Activated CD8-positive, alpha-beta memory T cell treated with anti-CD3 and anti-CD28 coated beads, Interleukin-2, amount 10 ng/mL, durations not matched to agents 7 days and 5 days (primary cell): ENCODE measurements at places on chromosomes 6 and 20. TPM values are rescaled to one million over a fixed set of nuclear protein-coding genes. Genes with fewer than 3 reads are reported as not detected.

- H3K4me1 ChIP-seq = no peaks in the 10 kb centered on the region
- H3K36me3 ChIP-seq = no peaks in the 10 kb centered on the region
- H3K27ac ChIP-seq = no peak overlapping the region
Observed at GRCh38 chr6:92701425-92702096, 717.8 kb downstream of the EPHA7 start.

DNA sequence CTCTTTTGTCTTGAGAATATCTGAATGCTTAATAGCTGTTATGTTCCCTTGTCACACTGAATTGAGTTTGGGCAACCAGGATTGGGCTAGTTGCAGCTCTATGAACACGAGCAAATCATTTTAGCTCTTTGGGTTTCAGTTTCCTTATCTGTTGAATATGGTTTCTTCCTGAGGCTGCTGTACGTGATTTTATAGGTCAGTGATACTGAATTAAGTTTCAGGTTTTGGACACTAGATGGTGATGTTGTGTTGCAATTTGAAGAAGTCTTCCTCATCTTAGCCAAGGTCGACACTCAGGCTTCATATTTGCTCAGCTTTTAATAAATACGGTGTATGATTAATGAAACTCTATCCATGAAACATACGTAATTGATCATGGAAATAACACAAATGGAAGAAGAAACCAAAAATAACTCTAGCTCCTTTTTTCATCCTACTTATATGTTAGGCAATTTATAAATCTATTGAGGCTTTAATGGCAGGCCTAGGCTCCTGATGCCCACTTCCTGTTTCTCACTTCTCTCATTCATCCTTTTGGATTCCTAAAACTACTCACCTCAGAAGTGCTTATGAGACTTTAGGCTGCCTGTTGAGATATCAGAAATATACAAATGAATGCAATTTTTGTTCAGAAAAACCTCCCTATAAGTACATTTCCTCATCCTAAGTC lies 354.1 kb upstream of the MAP3K7 start:
- DNase-seq = no peak
- peaks cover 8% of the 10 kb centered on the region for H3K4me1 ChIP-seq
- H3K27ac ChIP-seq = peak overlapping the region; percentile 8
- no peaks in the 10 kb centered on the region for H3K36me3 ChIP-seq
- no peak overlapping the region for H3K4me3 ChIP-seq
- H3K27me3 ChIP-seq = no peaks in the 10 kb centered on the region

DNA sequence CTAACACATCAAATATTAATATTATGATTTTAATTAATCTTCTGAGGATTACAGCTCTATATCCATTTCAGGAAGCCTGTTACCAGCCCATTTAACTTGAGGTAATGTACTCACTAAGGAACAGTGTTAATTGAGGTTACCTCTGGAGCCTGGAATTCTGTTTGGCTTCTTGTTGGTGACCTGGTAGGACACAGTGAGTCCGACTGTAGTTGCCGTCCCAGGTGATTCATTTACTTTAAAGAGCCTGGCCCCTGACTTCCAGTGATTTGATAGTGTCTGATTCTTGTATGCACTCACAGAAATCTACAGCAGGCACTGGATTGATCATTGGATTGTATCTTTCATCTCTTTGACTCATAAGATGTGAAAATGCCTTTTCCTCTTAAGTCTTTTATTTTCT lies 34.0 kb downstream of the IGF2R start:
- peaks cover 18% of the 10 kb centered on the region for H3K4me1 ChIP-seq
- H3K27ac ChIP-seq = no peak overlapping the region

DNA sequence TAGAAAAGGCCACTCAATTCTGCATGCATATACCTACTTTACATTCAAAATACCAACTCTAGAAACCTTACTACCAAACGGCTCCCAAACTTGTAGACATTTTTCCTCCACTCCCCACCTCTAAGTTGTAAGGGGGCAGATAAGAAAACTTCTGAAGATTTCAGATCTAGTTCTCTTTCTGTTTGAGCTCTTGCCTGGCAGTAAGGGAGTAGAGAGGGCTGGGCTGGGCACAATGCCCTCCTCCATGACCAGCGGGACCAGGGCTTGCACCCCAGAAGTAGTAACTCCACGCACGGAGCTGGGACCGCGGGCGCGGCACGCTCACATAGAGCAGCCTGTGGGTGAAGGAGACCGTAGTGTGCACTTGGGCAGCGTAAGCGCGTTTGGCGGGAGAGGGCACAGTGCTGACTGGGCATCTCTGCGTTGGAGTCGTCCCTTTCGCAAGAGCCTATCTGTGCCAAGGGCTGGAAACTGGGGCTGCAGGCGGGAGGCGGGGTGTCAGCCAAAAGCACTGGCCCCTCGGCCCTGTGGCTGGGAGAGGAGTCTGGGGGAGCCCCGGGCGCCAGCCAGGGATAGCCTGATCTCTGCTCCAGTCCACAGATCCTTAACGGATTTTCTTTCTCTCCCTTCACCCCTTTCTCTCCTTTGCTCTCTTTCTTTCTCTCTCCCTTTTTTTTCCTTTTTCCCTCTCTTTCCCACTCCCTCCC lies 32.4 kb downstream of the PHACTR1 start:
- no peaks in the 10 kb centered on the region for H3K4me1 ChIP-seq
- no peak for DNase-seq
- H3K27ac ChIP-seq = no peak overlapping the region
- peaks cover 3% of the 10 kb centered on the region for H3K36me3 ChIP-seq
- peaks cover 25% of the 10 kb centered on the region for H3K27me3 ChIP-seq
- H3K4me3 ChIP-seq = no peak overlapping the region

DNA sequence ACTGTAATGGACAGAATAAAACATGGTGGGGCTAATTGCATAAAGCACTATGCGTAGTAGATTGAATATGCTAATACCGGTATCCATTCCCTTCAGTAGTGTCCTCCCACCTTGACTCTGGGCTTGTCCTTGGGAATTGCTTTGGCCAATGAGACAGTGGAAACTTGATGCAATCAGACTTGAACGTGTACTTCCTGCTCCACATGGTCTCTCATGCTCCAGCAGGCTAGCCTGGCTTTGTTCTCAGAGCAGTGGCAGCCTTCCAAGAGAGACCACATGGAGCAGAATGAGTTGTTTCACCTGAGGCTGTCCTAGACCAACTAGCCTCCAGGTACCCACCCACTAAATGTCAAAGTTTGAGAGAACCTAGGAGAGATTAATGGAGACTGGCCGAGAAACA lies 37.0 kb upstream of the BTBD3 start:
- H3K36me3 ChIP-seq = no peaks in the 10 kb centered on the region
- no peaks in the 10 kb centered on the region for H3K4me1 ChIP-seq
- no peak overlapping the region for H3K27ac ChIP-seq
- DNase-seq = no peak

- H3K4me3 ChIP-seq = no peak overlapping the region
- no peak overlapping the region for H3K27ac ChIP-seq
- H3K4me1 ChIP-seq = no peaks in the 10 kb centered on the region
- H3K36me3 ChIP-seq = no peaks in the 10 kb centered on the region
- DNase-seq = no peak
- peaks cover 27% of the 10 kb centered on the region for H3K27me3 ChIP-seq
Observed at GRCh38 chr20:48538058-48538825, 289.6 kb downstream of the PREX1 start.

- H3K4me1 ChIP-seq = peaks cover 27% of the 10 kb centered on the region
- H3K36me3 ChIP-seq = peaks cover 1% of the 10 kb centered on the region
- H3K27me3 ChIP-seq = no peaks in the 10 kb centered on the region
- DNase-seq = no peak
- H3K27ac ChIP-seq = peak overlapping the region; percentile 62
Observed at GRCh38 chr20:32510601-32511357, 74.4 kb downstream of the NOL4L start.

DNA sequence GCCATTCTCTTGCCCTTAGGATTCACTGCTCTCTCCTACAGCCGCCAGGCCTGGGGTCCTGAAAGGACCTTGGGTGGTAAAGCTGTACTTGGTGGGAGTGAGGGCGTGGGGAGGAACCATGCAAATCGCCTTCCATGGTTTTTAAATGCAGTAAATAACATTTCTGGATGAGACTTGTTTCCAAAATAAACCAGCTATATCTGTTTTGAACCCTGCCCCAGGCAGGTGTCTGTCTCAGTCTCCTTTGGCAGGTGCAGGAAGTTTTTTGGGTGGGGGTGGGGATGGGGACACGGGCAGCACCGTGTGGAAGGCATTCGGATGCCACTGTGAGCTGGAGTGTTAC lies 14.3 kb downstream of the ITPA start:
- no peaks in the 10 kb centered on the region for H3K27me3 ChIP-seq
- H3K27ac ChIP-seq = no peak overlapping the region
- no peak for DNase-seq
- H3K4me1 ChIP-seq = peaks cover 7% of the 10 kb centered on the region
- H3K36me3 ChIP-seq = peaks cover 4% of the 10 kb centered on the region
- H3K4me3 ChIP-seq = no peak overlapping the region

- peak overlapping the region; percentile 72 for H3K27ac ChIP-seq
- DNase-seq = no peak
- peak overlapping the region; percentile 30 for H3K4me3 ChIP-seq
- H3K27me3 ChIP-seq = peaks cover 2% of the 10 kb centered on the region
- H3K4me1 ChIP-seq = peaks cover 51% of the 10 kb centered on the region
Observed at GRCh38 chr6:45678285-45678607, 300.5 kb upstream of the SUPT3H start.

DNA sequence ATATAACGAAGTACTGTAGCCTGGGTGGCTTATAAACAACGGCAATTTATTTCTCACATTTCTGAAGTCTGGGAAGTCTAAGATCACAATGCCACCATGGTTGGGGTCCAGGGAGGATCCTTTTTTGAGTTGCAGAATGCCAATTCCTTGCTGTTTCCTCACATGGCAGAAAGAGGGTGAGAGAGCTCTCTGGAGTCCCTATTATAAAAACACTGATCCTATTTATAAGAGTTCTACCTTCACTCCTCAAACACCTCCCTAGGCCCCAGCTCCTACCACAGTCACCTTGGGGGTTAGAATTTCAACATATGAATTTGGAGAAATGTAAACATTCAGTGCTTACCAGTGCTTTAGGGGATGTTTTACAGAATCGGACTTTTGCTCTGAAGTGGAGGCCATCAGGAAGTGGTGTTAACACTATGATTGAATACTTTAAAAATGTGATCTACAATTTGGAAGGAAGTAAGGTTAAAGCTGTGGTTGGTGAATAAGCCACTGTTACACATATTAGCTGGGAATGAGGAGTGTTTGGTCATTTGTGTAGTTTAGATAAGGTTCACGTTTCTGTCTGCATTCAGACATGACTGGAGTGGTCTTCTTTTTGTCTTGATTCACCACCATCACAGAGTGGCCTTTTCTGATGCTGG lies 79.9 kb upstream of the SPTLC3 start:
- no peak overlapping the region for H3K27ac ChIP-seq
- H3K4me1 ChIP-seq = peaks cover 8% of the 10 kb centered on the region
- H3K27me3 ChIP-seq = peaks cover 4% of the 10 kb centered on the region
- DNase-seq = no peak

Gene VWA7
- total RNA-seq = 5.7 TPM

Gene RBBP8NL
- not detected for total RNA-seq

Gene RRAGD
- 1.3 TPM for total RNA-seq

Gene PPP1R16B
- total RNA-seq = 86.5 TPM

Gene OR2H2
- total RNA-seq = not detected

Gene CAP2
- not detected for total RNA-seq

Gene TREM1
- not detected for total RNA-seq

Gene FGD2
- 26.3 TPM for total RNA-seq

Gene SAMD3
- total RNA-seq = 47.9 TPM

Gene CD40
- 2.2 TPM for total RNA-seq

Gene B3GALT4
- 20.5 TPM for total RNA-seq
